ENCODE measurements at places on chromosomes 11 and 22.

- DNase-seq, result no peak
Observed at GRCh38 chr11:92758241-92758780, 211.1 kb upstream of the MTNR1B start.

- no peak for DNase-seq
Observed at GRCh38 chr11:64299847-64300648, at the start of gene CATSPERZ. TSS of gene CATSPERZ (plus strand) at chr11:64300358. CDS start at chr11:64300411, 53 bp downstream.

GRCh38 chr11:78957476-78958245 lies 383.0 kb upstream of the NARS2 start:
- peak; percentile 33 for DNase-seq

DNA sequence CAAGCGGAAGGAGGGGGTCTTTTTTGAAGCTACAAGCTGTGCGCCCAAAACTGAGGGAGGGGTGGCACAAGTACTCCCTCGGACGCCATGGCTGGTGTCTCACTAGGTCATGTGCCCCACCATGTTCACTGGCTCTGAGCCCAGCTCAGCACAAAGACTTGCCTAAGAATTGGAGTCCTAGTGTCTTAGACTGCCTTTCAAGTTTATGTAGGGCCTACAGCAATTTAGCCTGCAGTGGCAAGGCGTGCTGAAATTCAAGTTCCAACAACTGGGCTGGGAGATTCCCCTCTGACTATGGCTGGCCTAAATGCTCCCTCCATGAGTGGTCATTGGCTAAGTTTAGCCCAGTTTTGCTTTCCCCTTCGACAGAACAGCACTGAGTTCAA lies 27.3 kb downstream of the FCHSD2 start:
- DNase-seq, result no peak

Data from ELR (cell line).